ENCODE measurements at places on chromosomes 2 and 18. TPM values are rescaled to one million over a fixed set of nuclear protein-coding genes. Genes with fewer than 3 reads are reported as not detected.

DNA sequence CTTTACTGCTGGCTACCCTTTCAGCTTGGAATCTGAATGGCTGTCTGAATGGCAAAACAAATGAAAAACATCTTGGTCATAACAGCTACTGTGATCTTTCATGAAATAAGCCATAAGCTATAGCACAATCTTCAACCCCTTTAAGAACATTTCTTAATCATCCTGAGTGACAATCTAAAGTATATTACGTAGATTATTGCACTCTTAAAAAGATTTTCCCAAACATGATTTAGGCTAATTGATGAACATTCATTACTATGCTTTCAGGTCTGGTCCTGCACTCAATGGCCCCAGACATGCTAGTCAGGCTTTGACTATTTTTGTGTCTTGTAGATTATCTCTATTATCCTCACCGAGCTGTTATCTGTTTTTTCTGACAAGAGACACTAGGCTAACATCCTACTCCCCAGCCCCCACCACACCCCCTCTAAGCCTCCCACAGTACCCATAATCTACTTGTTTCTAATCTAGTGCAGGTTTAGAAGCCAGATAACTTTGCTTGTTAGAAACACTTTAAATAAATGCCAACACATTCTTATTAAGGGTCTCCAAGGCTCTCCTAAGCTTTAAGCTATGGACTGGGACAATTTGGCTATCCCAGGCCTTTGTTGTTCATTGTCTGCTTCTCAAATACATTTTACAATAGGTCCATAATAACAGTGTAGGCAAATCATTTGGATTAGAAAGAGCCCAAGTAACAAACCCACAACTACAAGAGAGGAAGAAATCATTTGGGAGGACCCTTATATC lies 4.2 kb downstream of the SMAD2 start:
- no peak for DNase-seq

- DNase-seq = no peak
These were observed 12.8 kb upstream of the WIPF1 start for GRCh38 chr2:174610243-174610995.

GRCh38 chr2:22829791-22830190 lies 555.2 kb upstream of the KLHL29 start:
- no peak for DNase-seq

DNA sequence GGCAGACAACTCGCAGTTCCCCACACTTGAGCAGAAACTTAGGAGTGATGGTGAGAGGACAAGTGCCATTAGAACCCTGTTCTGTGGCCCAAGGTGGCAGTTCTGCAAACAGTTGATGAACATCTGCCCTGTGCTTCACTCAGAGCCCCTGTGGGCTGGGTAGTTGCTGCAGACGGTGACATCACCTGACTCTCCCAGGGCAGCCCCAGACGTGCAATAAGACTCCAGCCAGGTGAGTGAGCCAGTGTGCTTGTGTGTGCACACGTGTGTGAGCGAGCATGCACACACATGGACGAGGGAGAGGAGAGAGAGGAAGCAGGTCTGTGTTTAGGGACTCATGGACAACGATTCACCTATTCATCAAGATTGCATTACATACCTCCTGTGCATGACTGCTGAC lies 136.0 kb upstream of the GLI2 start:
- DNase-seq = no peak

DNA sequence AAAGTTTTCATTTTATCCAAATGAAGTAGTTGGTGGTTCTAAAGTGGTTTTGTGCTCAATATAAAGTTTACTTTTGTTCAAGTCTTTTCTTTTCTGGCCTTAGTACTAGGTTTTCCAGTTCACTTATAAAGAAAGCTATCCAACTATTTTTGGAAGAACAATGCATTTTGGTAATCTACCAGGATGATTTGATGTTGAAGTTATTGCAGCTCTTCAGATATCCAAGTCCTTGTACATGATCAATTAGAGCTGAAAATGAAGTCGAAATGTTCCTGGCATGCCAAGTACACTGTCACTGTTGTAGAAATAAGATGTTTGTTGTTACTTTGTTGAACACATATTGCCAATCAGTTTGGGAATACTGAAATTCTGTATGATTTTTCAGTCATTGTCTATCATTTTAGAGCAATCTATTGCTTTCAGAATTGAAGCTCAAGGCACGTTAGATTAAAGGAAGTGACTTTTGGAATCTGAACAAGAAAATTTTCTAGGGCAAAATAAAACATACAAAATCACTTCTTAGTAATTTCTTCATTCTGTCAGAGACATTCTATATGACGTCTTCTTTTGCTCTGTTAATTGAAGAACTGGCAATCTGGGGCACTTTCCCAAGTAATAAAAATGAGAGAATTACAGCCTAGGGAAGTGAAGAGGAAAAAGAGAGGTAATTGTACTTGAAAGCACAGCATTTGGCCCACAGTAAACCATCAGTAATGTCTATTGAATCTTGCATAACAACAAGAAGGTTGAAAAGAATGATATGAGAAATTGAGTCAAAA lies 232.3 kb downstream of the MREG start:
- no peak for DNase-seq

- no peak for DNase-seq
These were observed 561.9 kb upstream of the ID2 start for GRCh38 chr2:8119782-8120505.

DNA sequence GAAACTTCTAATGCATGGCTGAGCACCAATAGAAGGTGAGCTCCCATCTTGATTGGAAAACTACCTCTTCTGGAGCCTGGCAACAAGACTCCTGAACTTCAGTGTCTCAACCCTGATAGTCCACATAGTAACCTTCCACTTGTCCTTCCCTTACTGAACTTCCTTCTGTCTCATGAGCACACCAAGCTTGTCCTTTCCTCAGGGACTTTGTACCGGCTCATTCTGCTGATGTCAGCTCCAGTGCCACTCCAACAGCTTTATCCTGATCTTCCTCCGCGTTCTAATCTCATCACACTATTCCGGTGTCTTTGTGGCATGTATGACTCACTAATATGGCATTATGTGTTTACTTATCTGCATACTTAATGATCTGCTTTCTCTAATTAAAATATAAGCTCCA lies 862.0 kb upstream of the ID2 start:
- DNase-seq = no peak

DNA sequence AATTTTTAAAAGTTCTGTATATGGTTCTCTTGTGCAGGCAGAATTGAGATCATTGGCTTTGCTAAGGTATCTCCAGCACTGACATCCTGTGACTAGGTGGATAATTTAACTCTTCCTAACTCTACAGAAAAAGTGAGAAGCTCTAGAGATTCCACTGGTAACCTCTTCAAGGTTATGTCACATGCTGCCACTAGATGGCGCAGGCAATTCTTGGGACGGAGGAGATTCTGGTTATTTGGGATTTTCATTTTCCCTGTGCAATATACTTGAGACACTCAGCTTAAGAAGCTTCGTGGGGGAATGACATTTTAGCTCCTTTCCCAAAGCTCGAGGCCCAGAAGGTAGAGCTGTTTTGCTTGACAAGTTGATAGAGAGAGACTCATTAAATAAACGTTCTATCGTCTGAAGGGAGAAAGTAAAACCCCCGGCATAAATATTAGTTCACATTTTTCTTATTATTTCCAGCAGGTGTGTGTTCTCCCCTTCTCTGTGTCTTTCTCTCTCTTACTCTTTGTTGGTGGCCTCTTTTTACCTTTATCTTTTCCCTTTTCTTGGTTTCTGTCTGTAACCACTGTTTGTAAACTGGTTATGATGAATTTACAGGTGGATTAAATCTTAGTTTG lies 26.6 kb upstream of the LANCL1 start:
- DNase-seq = no peak

- no peak for DNase-seq
These were observed 7.5 kb downstream of the ADCY3 start for GRCh38 chr2:24912523-24912922.

DNA sequence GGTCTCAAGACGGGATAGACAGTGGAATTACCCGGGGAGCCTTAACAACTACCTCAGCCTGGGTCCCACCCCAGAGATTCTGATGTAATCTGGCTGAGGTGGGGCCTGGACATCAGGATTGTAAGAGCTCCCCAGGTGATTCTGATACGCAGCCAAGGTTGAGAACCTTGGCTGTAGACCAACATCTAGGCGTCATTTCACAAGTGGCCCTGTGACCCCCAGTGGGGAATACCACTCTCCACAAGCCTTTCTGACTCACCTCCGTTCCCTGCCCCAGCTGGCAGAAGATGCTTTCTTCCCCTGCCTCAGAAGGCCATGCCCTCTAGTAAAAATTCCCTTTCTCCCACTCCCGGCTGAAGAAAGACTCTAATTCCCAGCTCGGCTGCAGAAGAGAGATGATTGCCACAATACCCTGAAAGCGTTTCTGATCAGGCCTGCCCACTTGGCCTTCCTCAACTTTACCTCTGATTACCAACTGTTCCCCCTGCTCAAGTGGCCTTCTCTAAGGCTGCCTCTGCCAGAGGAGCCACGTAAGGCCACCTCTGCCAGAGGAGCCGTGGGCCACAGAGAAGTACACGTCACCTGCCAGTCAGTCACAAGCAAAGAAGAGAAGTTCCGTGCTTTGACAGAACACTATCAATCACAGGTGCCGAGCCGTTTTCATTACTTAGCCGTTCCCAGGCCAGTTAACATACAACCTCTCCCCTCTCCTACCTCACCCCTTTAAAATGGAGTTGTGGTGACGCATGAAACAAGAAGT lies 116.8 kb upstream of the PKDCC start:
- DNase-seq = no peak

- no peak for DNase-seq
These were observed 1.6 kb downstream of the EPC2 start for GRCh38 chr2:148646231-148646559.

GRCh38 chr18:70288851-70289328 lies at the start of gene SOCS6:
SOCS6 (plus strand) TSS chr18:70289045; CDS start chr18:70324669, 35,624 bp downstream.
- DNase-seq = peak; percentile 7

- no peak for DNase-seq
These were observed 91.5 kb upstream of the CCBE1 start for GRCh38 chr18:59788791-59789106.

GRCh38 chr2:27738349-27739057 lies 33.0 kb upstream of the MRPL33 start:
- DNase-seq = no peak

DNA sequence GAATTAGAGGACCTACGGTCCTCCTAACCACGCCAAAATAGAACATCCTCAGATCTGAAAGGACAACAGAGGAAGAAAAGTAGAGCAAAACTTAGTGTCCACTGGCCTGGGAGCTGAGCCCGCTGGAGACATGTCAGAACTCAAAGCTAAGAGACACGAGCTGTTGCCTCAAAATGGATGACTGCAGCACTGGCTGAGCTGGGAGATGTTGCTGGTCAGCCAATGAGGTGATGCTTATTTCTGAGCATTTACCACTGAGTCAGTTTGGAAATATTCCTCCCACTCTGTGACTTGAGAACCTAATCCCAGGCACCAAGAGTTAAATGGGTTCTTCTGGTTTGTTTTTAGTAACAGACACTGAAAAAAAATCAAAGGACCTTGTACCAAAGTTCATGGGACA lies 32.6 kb downstream of the FBXO15 start:
- no peak for DNase-seq

DNA sequence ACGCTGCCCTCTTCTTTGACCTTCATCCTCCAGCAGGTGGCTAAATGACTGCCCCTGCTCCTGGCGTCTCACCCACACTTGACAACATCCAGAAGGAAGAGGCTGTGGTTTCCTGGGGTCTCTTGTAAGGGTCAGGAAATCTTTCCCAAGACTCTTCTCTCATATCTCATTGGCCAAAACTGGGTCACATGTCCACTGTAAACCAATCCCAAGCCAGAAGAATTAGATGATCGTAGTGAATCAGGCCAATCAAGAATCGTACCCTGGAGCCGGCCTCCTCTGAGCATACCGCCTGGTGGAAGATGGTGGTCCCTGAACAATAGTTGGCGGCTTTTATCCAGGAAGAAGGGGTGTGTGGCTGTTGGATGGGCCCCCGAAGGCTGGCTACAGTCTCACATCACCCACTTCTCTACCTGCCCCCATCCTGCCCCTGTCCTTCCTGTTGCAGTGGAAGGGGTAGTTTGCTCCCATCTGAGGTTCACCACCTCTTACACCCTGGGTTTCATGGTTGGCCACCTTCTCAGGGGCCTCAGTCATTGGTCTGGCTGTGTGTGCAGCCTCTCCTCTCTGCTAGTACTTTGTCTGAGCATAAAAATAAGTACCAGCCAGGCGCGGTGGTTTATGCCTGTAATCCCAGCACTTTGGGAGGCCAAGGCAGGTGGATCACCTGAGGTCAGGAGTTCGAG lies 3.8 kb downstream of the SAG start:
- DNase-seq = no peak

CCDC142 gene
- 61.4 TPM for total RNA-seq

EVA1A gene
- not detected for total RNA-seq

SP140 gene
- 23.1 TPM for total RNA-seq

Measured in naive thymus-derived CD8-positive, alpha-beta T cell (primary cell).